ENCODE measurements at places on chromosomes 5 and 9.

- DNase-seq: no peak
These were observed 753.2 kb downstream of the TLR4 start for GRCh38 chr9:118457171-118458000.

- DNase-seq: no peak
These were observed 47.4 kb downstream of the FNBP1 start for GRCh38 chr9:129995409-129996160.

DNA sequence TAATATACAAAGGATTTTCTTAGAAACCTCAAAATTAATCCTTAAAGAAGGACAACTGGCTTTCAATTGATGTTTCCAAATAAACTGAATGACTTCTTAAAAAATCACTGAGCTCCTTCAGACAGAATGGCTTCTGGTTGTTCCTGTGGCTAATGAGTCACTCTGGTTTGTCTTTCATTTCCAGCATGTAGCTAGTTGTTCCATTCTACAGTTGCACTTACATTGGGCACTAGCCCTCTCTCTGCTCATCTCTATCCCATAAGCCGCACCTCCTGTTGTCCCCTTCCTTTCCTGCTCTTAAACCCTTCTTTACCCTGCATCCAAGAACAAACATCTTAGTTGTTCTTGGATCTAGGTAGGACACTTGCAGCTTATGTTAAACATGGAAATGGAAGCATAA is 235.3 kb upstream of the HAPLN1 start:
- no peak for DNase-seq

DNA sequence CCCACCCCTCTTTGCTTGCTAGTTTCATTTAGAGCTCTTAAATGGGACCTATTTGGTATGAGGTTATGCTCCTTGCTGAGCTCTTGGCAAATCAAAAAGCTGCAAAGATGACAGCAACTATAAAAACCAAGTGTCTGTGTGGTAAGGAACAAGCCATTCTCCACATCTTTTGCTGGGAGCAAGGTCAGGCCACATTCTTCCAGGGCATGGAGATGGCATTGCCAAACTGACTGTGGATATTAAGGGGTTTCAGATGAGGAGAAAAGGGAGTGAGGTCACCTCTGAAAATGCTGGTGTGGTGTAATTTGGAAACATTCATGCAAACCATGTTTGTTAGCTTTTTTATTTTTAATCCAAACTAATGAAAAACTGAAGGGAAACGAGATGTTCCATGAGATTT is 218.8 kb upstream of the IL12B start:
- no peak for DNase-seq

DNA sequence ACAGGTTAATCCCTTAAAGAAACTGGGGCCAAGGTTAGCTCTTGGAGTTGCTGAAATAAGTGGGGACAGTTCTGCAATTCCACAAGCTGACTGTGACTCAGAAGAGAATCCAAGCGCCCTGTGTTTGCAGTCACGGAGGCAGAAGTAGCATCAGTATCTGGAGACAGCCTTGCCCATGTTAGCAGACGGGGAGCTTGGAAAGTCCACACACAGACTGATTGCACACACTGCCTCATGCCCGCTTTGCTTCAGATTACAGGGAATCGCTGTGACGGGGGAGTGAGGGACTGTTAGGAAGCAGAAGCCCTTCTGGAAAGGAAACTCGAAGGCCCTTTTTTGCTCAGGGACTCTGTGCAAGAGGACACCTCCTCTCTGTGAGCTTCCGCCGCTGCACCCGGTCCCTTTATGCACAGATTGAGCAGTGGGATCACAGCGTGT is 30.9 kb upstream of the PPP1R26 start:
- no peak for DNase-seq

GRCh38 chr5:72847439-72847838 is 31.0 kb downstream of the TNPO1 start:
- no peak for DNase-seq

DNA sequence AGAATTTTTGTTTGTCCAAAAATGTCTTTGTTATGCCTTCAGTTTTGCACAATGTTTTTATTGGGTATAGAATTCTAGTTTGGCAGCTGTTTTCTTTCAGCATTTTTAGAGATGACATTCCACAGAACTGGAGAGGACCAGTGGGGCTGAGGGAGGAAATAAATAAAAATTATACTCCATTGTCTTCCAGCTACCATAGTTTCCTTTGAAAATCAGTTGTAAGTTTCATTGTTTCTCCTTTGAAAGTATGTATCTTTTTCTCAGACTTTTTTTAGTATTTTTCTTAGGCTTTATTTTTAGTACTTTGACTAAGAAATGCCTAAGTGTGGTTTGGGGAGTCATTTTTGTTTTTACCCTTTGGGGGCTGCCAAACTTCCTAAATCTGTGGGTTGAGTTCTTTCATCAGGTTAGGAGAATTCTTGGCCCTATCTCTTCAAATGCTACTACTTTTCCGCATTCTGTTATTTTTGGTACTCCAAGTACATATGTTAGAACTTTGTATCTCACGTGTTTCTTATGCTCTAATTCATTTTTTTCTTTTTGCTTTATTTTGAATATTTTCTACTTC is 15.2 kb upstream of the FBLL1 start:
- DNase-seq: no peak

GRCh38 chr5:134088291-134088690 is 26.2 kb upstream of the TCF7 start:
- DNase-seq: no peak

DNA sequence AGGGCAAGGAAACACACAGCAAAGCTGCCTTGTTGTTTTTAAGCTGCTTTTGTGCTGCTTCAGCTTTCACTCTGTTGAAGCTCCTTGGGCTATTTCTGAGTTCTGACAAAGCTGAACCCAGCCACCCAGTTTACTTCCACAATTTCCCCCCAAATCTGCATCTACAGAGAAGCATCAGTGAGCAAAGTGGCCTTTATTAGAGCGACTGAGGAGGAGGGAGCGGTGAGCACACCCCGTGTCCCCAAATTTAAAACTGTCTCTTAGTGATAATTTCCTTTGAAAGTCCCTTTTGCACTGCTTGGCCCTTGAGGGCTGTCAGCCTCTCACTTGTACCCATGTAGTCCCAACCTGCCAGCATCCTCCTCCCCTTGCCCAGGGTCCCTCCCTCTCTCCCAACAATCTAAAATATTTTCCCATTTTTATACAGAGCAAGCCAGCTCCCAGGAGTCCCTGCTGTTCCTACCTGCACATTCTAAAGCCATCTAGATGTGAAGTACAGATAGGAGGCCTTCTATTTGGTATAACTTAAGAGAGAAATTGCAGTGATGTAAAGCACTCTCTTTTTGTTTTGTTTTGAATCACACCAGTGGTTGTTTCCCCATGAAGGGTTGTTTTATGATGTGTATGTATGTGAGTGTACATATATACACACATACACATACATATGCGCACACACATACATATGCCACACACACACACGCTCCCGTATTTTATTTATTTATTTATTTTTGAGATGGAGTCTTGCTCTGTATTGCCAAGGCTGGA is 313.5 kb downstream of the TLE4 start:
- no peak for DNase-seq

GRCh38 chr5:38330207-38330606 is 71.8 kb downstream of the EGFLAM start:
- no peak for DNase-seq

DNA sequence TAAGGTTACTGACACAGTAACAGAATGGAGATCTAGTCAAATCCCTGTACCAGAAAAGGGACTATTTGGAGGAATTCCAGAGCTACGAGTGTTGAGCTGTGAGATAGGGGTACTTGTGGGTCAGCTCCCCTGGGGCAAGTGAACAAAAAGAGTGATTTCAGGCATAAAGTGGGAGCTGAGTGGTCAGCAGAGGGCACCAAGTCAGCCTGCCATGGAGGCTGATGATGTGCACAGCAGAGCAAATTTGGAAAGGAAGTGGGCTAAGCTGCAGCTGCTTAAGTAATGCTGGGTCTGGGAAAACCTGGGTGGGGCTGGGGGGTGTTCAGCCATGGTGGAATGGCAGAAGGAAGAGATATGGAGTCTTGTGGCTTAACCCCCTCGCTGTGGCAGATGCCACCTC is 327.9 kb downstream of the NTRK2 start:
- DNase-seq: no peak

DNA sequence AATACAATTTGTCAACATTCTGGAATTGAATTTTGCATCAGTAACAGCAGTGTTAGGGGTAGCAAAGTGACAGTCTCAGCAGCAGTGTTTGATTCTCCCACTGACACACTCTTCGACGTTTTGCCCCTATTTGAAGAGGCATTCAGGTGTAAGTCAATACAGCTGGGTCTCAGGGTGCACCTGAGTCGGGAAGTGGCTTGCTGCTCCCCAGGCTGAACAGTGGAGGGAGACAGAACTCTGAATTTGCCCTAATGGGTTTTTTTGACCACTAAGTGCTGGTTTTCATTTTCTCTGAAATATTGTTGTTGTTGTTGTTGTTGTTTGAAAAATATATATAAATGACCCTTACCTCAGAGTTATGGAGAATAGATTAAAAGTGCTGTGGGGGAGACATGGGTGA is 223.2 kb downstream of the TLR4 start:
- no peak for DNase-seq

DNA sequence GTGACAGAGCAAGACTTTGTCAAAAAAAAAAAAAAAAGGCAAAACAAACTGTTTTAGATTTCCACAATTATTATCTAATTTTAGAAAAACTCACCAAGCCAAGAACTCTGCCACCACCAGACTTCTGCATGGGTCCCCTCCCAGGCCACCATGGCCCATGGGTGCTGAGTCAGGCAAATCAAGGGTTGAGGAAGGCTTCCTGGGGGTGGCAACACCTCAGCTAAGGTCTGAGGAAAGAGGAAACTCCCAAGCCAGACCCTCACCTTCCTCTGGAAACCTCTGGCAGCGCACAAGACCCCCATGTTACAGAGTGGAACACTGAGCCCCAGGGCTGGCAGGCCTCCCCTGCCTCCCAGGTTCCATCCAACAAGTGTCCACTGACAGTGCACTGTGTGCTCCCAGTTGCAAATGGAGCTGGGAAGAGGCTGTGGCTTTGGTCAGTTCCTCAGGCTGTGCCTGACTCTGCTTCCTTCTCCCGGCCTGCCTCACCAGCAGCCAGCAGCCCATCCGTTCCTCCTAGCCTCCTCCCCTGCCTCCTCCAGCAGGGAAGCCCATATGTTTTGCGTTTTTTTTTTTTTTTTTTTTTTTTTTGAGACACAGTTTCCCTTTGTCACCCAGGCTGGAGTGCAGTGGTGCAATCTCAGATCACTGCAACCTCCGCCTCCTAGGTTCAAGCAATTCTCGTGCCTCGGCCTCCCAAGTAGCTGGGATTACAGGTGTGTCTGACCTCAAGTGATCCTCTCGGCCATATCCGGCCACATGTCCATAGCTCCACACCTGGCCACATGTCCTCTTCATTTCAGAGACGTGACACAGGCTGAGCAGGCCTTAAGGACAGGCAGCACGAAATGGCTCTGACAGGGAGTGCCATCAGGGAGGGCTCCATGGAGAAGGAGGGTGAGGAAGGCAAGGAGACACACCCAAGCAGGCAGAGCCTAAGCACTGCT is 3.5 kb upstream of the SUSD3 start:
- DNase-seq: no peak

- DNase-seq: no peak
These were observed 18.3 kb downstream of the SH3TC2 start for GRCh38 chr5:149044453-149045088.

GRCh38 chr5:39654715-39655114 is 229.9 kb upstream of the DAB2 start:
- no peak for DNase-seq

DNA sequence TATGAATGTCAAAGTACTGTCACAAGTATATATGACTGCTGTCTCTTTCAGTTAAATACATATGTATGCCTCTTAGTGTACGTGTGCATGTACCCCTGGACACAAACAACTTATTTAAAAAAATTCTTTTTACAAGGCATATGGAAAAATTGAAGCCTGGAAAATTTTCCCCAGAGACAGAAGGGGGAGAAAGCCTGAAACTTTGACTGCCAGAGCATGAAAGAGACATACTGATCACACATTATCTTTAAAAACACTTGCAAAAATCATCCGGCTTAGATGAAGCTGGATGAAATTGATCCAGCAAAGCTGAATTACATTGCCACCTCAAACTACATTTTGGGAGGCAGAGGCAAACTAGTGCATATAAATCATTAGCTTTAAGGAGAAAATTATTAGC is 88.0 kb upstream of the NFIB start:
- DNase-seq: no peak

- no peak for DNase-seq
These were observed 105.2 kb downstream of the FRMD3 start for GRCh38 chr9:83432877-83433550.

DNA sequence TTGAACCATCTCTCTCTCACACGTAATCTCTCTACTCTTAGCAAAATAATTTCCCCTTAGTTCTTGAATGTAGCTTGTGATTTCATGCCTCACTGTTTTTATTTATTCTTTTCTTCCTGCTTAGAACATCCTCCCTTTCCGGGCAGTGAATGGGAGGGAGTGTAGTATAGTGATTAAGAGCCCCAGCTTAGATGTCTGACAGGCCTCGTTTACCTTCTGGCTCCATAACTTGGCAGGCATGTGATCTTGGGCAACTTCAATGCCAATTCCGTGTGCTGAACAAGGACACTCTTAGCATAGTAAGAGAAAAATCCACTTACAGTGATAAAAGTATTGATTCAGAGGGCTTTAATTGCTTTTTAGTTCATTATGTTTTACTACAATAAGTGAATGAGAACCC is 96.3 kb upstream of the TNPO1 start:
- DNase-seq: no peak

GRCh38 chr9:101028346-101029314 is at the start of gene PLPPR1:
PLPPR1 (plus strand) TSS chr9:101028727.
- peak; percentile 85 for DNase-seq

DNA sequence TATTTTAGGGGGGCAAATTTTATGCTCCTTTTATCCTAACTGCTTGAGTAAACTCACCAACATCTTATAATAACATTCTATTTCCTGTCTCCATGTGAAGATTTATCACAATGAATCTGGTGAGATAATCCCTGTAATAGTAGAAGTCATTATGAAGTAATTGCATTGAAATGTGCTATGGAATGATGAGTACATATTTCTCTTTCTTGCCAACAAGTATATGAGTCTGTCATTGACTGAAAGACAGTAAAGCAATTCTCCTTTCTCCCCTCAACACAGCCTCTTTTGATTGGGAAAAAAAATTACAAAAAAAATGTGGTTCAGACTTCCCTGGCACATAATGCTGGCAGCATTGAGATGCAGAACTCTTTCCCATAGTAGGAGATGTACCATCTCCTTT is 459.2 kb upstream of the RGMB start:
- DNase-seq: no peak

DNA sequence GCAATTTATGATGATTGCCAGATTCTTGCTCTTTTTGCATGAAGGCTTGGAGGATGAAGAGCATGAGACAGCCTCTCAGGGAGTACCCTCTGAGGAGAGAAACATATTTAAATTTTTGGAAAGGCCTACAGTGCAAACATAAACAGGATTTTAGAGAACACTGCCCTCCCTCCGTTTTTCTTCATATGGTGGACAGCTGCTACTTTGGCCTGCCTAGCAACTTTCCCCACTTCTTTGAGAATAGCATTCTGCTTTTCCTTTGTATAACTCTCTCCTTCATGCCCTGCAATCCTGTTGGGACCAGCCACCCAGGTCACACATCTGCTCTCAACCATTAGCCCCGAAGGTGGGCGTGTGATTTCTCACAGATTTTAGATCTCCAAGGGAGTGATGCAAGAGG is 20.5 kb upstream of the TXN start:
- DNase-seq: no peak

GRCh38 chr9:136373300-136374182 is at the start of gene CARD9:
CARD9 (minus strand) TSS chr9:136373669; CDS start chr9:136372078, 1,591 bp downstream.
- no peak for DNase-seq

GRCh38 chr9:124829334-124829669 is 24.0 kb upstream of the WDR38 start:
- DNase-seq: no peak
